ENCODE measurements at places on chromosomes 6 and 20.

DNA sequence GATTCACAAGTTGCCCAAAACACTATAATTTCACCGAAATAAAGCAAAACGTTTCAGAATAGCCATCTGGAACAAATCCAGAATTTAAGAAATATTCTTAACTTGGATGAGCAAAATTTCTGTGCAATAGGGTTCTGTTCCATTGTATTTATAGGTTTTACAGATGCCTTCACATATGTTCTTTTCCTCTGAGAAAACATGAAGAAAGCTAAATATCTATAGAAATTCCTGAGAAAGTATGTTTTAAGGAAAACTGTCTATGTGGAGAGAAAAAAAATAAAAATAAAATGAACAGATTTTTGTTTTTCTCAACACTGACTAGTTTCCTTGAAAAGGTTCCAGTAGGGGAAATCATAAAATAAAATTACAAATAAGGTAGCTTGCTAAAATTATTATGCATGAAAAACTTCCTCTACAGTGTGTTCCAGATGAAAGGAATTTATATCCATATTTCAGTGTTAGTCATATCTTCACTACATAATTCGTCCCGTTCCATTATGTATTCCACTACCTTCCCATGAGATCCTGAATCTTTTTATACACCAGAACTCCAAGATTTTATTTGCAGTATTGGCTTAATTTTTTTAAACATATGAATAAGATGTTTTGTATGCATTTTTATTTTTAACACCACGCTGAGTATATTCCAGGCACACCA, 42.4 kb upstream of the TMX4 start:
- no peak for DNase-seq

DNA sequence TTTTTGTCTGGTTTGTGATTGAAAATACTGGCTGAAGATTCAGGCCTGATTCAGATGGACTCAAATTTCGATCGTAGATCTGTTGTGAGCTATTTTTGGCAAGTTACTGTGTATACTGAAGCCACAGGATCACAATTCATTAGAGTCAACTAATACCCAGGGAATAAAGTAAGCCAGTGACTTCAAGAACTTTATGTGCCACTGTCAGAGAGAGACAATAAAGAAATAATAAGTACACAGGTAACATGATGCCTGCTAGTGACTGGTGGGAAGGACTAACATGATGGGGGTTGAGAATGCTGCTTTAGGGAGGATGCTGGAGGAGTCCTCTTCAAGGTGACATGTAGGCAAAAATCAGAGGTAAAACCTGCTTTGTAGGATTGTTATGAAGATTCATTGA, 215.9 kb downstream of the DOK5 start:
- DNase-seq, result no peak

DNA sequence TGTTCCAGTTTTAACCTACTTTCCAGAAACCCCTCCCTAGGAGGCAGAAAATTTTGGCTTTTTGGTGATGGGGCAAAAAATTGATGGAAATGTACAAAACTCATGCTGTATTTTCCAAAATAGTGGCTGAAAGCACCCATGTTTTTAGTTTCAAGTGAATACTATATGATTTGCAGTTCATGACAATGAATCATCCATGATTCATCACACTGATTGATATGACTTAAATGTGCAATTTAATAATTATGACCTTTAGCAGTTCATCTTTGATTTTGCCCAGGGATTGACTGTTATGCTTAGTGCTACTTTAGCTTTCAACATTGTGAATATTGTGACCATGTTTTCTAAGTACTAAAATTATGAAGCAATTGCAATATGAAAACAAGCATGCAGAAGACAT, 478.7 kb downstream of the HTR1B start:
- no peak for DNase-seq

- DNase-seq, result no peak
These were observed 194.0 kb downstream of the TRIM27 start for GRCh38 chr6:28729501-28730402.

DNA sequence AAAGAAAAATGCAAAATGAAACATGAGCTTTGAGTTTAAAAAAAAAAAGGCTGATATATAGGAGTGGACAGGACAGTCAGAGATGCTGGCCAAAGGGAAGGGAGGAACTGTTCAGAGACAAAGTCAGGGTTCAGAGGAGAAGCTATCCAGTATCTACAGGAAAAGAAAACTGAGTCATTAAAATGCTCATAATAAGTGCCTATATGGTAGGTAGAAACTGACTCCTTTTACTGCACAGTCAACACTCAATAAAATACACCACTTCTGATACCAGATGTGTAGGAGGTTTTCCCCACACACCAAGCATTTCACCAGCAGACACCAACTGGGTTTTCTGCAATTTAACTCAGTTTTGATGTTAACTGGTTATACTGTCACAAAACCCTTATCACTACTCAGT, 32.9 kb downstream of the FRK start:
- no peak for DNase-seq

- DNase-seq, result no peak
These were observed 84.5 kb downstream of the SLC16A10 start for GRCh38 chr6:111171577-111172400.

GRCh38 chr20:10067321-10067720, 32.5 kb downstream of the ANKEF1 start:
- no peak for DNase-seq

DNA sequence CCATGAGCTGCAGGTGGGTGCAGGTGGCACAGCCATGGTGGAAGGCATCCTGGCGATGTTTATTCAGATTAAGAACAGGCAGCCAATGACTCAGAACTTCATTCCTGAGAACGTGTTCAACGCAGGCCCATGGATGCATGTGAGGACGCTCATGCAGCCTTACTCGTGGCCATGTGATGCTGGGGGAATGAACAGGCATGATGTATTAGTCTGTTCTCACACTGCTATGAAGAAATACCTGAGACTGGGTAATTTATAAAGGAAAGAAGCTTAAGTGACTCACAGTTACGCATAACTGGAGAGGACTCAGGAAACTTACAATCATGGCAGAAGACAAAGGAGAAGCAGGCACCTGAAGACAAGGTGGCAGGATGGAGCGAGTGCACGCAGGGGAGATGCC, 146.6 kb downstream of the RNASET2 start:
- DNase-seq, result peak; percentile 25

GRCh38 chr6:138996524-138996923, 8.5 kb upstream of the REPS1 start:
- DNase-seq, result no peak

- DNase-seq, result no peak
These were observed 48.5 kb downstream of the SLC22A1 start for GRCh38 chr6:160170018-160170680.

GRCh38 chr20:36101192-36101591, 53.3 kb upstream of the EPB41L1 start:
- no peak for DNase-seq

DNA sequence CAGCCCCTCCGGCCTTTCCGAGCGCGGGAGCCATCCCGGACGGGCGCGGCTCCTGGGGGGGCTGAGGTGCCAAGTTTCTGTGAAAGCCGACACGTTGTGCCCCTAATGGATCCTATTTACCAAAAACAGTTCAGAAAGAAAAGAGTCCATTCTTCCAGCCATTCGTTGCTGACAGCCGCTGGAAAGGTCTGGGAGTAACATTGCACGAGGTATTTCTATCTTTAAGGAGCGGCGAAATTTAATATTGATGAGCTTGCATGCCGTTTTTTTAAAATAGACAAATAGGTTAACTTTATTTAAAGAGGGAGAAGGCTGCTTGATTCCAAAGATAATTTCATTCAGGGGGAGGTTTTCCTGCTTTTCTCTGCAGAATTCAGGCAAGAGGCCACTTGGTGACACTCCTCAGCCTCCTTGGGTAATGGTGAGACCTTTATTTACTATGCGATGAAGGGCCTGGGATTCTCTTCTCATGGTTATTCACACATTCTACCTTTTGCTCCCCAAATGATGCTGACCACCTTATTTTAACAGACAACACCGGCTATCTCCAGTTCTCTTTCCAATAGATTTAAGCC, 988 bp downstream of the TIAM2 start:
- DNase-seq, result no peak

DNA sequence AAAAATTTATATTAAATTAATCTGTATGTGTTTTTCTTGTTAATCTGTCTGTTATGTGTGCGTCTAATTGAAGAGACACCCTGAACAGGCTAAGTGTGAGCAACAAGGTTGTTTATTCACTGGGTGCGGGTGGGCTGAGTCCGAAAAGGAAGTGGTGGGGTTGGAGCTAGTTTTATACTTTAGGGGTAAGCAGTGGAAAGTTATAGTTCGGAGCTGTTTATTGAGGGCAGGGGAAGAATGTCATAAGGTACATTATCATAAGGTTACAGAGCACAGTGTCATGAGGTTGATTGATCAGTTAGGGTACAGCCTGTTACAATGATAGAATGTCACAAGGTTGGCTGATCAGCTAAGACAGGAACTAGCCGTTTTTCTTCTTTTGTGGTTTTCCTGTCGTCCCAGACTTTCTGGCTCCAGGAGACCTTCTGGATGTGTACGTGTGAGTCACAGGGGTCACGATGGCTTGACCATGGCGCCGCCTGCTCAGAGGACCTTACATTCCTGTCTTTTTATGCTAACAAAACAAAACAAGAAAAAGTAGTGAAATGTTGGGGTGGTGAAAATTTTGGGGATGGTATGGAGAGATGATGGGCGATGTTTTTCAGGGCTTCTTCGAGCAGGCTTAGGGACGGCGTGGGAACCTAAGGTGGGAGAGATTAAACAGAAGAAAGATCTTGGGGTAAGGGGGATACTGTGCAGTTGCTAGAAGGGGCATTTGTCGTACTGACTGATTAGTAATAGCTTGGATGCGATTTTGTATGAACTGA, 754.0 kb upstream of the ADGRB3 start:
- DNase-seq, result no peak

DNA sequence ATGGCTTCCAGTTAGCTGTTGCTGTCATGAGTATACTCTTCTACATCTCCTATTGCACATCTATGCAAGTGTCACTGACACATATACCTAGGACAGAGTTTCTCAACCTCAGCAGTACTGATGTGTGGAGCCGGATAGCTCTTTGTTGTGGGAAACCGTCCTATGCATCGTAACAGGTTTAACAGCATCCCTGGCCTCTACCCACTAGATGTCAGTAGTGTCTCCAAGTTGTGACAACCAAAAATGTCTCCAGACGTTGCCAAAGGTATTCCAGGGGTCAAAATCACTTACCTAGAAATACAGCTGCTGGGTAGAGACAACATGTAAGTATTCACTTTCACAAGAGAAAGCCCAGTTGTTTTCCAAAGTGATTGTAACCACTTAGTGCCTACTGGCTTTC, 637.6 kb downstream of the RNF144B start:
- no peak for DNase-seq

GRCh38 chr6:154453329-154453728, 57.2 kb downstream of the CNKSR3 start:
- DNase-seq, result no peak

DNA sequence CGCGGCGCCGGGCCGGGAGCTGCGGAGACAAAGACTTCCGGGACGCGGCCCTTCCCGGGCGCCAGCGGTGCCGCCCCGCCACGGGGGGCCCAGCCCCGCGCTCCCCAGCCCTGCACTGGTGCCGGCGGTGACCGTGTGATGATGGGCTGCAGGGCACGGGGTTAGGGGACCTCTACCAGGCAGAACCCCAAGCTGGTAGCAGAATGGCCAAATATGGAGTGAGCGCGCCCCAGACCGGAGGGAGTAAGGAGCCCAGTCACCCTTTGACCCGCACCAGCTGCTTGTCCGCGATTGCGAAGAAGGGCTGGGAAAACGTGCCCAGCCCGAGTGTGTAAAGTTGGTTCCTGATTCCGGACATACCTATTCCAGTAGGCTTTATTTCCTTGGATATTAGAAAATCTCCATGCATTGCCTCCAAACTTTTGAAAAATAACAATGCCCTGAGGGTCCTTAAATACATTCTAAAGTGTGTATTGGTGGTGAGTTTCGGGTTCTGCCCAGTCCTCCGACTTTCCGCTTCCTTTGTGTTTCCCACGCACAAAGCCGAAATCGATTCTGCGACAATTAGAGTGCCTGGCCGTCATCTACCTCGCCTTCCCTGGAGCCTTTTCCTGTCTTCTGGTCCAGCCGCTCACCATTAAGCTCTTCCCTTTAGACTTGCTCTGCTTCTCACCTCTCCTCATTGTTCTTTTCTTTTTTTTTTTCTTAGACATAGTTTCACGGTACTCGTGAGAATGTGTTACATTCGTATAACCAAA, 1.1 kb downstream of the ABRACL start:
- peak; percentile 79 for DNase-seq

- DNase-seq, result no peak
These were observed 48.4 kb downstream of the RIOK1 start for GRCh38 chr6:7438011-7438410.

DNA sequence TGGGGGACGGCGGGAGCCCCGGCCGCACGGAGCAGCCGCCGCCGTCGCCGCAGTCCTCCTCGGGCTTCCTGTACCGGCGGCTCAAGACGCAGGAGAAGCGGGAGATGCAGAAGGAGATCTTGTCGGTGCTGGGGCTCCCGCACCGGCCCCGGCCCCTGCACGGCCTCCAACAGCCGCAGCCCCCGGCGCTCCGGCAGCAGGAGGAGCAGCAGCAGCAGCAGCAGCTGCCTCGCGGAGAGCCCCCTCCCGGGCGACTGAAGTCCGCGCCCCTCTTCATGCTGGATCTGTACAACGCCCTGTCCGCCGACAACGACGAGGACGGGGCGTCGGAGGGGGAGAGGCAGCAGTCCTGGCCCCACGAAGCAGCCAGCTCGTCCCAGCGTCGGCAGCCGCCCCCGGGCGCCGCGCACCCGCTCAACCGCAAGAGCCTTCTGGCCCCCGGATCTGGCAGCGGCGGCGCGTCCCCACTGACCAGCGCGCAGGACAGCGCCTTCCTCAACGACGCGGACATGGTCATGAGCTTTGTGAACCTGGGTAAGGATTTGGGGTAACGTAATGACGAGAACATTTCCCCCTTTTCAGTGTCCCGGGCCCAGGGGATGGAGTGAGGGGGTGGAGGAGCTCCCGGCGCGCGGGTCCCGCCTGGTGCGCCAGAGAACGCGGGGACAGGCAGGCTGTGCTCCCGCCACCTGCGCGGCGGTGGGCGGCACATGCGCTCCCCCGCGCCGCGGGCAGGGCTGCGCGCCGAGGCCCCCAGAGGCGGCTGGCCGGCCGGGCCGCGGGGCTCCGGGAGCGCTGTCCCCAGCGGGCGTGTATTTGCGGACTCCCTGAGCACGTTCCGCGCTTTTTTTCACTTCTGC, 1.4 kb downstream of the BMP6 start:
- peak; percentile 66 for DNase-seq

DNA sequence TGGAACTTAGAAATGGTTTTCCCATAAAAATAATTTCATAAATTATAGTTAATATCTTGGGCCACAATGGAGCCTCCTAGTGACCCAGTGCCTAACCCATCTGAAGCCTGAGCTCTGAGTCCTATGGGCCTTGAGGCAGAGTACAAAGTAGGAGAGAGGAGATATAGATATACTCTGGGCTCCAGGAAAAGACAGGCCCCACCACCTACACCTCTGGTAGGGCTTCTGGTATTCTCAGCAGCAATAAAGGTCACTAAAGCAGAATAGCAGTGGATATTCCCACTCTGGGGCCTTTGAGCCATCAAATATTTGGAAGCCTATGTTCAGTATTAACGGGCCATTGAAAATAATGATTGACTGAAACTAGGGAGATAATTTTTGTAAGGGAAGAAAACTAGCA, 24.1 kb downstream of the CYP39A1 start:
- DNase-seq, result no peak

Data from activated CD4-positive, alpha-beta T cell treated with anti-CD3 and anti-CD28 coated beads, Interleukin-2, amount 10 ng/mL, durations not matched to agents 24 days and 14 days (primary cell).